Stimulated activated naive CD8-positive, alpha-beta T cell treated with anti-CD3 and anti-CD28 coated beads, Interleukin-15, Interleukin-2, amounts not matched to agents 100 U/mL and 50 U/mL, for 24 hours (primary cell): ENCODE measurements at places on chromosomes 3 and 15.

DNA sequence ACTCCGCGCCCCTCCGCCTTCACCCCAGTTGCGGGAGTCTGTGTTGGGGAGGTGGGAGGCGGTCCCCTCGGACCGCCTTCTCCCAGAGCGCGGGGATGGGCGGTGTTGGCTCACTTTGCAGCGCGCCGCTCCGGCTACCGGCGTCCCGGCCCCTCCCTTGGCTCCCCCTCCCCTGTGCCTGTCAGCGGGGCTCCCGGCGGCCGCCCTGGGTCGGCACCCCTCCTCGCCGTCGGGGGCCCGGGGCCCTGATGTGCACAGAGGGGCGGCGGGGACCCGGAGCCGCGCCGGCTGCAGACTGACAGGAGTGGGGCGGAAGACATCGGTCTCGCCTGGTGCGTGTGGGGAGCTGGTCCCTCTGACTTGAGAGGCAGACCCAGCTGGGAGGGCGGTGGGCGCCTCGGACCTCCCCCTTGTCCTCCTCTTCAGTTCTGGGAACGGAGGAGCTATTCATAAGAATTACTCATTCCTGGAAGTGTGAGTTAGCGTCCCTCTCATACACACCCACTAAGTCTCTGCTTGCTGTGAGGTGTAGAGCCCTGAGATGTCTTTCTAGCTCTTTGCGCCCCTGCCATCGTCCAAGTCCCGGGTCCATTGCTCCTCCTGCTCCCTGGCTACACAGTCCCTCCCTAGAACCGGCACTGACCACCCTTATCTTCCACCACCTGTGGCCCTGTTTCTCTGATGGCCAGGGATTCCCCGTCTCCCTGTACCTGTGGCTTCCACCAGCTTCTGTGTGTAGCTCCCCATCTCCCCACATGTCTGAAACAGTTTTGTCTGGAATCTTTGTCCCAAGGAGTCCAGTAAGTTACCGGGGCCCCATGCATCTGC is 42.3 kb upstream of the ROPN1 start:
- DNase-seq, result peak; percentile 7

GRCh38 chr3:129552287-129553050 is 9.5 kb downstream of the H1-8 start:
- DNase-seq, result no peak

DNA sequence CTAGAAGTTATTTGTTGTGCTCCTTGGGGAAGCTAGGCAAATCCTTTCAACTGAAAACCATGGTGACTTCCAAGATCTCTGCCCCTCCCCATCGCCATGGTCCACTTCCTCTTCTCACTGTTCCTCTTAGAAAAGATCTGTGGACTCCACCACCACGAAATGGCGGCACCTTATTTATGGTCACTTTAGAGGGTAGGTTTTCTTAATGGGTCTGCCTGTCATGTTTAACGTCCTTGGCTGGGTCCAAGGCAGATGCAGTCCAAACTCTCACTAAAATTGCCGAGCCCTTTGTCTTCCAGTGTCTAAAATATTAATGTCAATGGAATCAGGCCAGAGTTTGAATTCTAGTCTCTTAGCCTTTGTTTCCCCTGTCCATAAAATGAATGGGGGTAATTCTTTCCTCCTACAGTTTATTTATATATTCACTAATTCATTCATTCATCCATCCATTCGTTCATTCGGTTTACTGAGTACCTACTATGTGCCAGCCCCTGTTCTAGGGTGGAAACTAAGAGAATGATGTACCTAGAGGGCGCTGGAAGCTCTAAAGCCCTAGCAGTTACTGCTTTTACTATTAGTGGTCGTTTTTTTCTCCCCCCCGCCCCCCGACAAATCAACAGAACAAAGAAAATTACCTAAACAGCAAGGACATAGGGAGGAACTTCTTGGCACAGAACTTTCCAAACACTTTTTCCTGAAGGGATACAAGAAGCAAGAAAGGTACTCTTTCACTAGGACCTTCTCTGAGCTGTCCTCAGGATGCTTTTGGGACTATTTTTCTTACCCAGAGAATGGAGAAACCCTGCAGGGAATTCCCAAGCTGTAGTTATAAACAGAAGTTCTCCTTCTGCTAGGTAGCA is 657 bp downstream of the PATL2 start:
- peak; percentile 57 for DNase-seq

DNA sequence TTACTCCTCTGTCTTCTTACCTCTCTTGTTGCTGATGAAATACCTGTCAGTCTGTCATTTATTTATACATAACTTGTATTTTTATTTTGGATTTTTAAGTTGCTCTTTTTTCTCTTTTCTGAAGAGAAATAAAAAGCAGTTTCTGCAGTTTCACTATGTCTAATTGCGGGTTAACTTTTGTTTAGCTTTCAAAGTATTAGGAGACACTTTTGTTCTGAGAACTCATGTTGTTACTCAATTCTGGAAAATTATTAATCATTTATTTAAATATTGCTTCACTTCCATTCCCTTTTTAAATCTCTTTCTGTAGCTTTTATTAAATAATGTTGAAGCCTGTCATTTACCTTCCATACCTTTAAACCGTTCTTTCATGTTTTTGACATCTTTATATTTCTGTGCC is 29.2 kb downstream of the MYLK start:
- no peak for DNase-seq

DNA sequence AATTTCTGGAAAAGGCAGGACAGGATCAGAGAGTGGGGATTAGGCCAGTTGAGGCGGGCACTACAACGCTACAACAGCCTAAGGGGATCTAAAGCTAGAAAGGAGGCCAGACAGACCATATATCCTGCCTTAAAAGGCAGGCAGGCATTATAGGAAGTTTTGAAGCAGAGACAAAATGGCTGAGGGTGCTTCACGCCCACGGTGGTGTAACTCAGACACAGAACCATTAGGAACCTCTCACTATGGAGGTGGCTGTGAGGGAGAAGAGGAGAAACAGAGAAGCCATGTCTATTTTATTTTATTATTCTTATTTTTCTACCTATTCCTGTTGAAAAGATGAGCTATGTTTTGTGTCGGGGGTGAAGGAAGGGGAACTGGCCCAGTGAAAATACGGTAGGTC is 2.1 kb upstream of the USP4 start:
- DNase-seq, result no peak

DNA sequence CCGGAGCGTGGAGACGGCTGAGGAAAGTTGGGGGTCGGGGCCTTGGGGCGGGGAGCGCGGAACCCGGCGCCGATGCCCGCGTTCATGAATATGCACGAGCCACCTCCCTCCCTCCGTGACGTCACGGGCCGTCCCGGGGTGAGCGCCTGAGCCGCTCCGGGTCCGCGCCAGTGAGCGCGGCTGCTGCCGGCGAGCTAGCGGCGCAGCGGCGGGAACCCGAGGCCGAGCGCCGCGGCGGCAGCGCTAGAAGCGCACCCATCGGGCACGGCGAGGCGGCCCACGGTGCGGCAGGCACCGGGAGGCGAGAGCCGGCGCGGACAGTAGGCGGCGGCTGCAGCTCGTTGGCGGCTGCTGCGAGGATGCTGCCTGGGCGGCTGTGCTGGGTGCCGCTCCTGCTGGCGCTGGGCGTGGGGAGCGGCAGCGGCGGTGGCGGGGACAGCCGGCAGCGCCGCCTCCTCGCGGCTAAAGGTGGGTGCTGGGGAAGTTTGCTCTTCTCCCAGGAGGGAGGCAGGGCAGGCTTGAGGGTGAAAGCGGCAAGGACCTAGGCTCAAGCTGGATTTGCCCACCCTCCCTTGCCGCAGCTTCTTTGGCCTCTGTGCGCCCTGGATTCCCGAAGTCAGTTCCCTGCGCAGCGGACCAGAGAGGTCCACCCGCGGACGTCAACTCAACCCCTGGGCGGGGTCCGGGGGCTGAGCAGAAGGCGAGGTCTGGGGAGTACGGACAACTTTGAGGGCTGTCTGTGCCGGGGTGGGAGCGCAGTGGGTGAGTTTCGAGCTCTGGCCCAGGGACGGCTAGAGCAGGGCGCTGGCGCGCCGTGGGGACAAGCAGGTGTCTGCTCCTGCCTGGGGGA is at the start of gene CLSTN2:
TSS of gene CLSTN2 (plus strand) at position 170 of the 850 bp plus-strand sequence.
- DNase-seq, result peak; percentile 29

GRCh38 chr15:28264166-28264565 is 57.8 kb downstream of the HERC2 start:
- no peak for DNase-seq

GRCh38 chr3:168828943-168829342 is 733.2 kb upstream of the GOLIM4 start:
- no peak for DNase-seq
